Fibroblast of skin of abdomen (primary cell): ENCODE measurements at places on chromosomes 3 and 15.

DNA sequence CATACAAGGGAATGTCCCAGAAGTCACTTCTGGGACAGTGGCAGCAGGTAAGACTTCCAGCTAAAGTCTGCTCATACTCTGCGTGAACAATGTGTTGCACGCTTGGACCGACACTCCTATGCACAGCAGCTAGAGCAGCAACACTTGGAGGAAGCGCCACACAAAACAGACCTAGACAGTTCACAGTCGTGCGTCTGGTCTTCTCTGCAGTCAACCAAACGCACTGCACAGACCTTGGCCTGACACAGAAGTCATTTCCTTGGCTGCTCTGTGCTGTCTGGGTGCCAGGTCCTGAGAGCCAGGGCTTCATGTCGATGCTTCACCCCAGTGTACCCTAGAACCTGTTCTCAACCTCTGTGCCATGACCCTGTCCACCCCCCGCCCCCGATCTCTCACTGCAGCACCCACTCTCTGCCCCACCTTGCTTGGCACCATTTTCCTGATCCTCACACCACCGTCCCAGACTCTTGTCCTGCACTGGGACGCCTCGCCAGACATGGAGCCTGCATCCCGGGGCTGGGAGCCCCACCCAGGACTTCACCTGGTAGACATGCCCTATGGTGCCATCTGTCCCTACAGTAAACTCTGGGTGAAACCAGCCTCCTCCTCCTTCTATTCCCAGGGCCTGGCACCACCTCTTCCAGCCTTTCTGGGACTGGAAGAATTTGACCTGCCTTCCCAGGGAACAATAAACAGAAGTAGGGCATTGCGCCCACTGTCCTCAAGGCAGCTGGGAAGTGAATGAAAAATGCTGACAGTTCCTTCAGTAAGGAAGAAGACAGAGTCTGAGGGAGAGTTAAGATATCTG lies 3.1 kb downstream of the ATP10A start:
- no peak for DNase-seq

GRCh38 chr15:41487802-41488201 lies 5.9 kb upstream of the ITPKA start:
- DNase-seq: peak; percentile 42

DNA sequence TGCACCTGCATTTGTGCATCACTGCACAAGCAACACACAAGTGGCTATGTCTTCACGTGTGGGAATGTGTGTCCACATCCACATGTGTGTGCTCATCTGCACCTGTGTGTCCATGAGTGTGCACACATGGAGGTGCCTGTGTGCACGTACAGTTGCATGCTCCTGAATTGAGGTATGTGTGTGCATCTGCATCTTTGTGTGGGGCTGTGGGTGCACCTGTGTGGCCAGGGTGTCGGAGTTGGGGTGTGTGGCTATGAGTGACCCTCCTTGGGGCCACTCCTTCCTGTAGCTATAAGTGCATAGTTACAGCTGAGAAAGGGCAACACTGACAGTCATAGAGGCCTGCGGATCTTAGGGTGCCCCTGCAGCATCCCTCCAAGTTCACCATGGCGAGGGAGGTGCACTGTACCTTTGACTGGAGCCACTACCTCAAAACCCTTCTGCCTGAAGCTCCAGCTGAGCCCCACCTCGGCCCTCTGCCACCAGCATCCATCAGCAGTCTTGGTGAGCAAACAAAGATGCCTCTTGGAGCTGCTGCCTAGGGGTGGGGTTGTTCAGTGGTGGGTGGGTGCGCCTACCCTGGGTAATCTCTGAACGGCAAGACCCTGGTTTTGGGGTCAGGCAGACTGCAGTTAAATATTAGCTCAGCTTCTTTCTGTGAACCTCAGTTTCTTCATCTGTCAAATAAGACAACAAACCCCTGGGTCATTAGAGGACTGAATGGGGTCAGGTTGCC lies 5.2 kb upstream of the HHATL start:
- no peak for DNase-seq

GRCh38 chr3:85667744-85668143 lies 709.0 kb downstream of the CADM2 start:
- no peak for DNase-seq

- DNase-seq: peak; percentile 63
These were observed 35.1 kb upstream of the ZDHHC23 start for GRCh38 chr3:113912552-113913236.

DNA sequence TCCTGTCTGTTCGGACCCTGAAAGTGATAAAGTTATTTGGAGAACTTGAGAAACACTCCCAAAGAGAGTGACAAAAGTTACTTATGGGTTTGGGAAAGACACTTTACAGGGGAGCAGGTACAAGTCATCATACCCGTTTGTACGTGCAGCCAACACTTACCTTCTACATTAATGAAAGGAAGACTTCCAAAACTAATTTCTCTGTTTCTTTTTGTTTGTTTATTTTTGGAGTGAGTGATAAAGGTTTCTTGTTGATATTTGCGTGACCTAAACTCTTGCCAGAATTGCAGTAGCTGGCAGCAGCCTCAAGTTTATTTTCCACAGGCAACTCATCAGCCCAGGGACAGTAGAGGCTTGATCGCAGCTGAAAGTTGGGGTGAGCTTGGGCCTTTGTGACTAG lies 8.4 kb downstream of the ABHD2 start:
- no peak for DNase-seq

DNA sequence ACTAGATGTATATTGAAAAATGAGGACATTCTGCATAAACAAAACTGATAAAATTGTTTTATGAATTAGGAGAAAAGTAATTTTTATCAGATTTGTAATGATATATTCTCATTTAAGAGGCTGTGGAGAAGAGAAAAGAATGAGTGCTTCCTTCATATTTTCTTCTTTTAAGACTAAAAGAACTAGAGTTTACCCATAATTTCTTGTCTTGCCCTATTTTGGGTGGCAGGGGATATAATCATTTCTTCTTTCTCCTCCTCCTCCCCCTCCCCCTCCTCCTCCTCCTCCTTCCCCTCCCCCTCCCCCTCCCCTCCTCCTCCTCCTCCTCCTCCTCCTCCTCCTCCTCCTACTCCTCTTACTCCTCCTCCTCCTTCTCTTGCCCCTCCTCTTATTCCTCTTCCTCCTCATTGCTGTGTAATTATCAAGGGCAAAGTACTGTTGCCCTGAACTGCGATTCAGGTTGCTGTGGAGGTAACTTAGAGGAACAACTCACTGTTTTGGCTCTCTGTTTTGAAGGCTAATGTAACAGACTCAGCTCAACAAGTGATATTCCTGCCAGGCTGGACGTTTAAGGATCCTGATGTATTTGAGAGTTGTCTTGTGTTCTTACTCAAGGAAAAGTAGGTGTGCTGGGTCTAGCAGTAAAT lies 555.4 kb downstream of the AGBL1 start:
- DNase-seq: no peak

- DNase-seq: peak; percentile 96
These were observed 848.6 kb downstream of the ROBO1 start for GRCh38 chr3:78919021-78919755.

GRCh38 chr15:38075466-38075865 lies 141.0 kb downstream of the TMCO5A start:
- peak; percentile 32 for DNase-seq

DNA sequence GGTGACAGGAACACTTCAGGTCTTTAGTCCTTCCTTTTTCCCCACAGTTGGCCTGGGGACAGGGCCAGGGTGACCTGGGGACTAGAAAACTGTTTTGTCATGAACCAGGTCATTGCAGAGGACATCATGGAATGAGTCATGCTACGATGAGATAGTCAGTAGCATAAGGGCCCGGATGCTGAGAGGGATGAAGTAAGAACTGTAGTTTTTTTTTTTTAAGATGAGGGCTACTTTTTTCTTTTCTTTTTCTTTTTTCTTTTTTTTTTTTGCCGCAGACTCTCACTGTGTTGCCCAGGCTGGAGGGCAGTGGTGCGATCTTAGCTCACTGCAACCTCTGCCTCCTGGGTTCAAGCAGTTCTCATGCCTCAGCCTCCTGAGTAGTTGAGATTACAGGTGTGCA lies 8.0 kb downstream of the MAP2K5 start:
- DNase-seq: no peak

DNA sequence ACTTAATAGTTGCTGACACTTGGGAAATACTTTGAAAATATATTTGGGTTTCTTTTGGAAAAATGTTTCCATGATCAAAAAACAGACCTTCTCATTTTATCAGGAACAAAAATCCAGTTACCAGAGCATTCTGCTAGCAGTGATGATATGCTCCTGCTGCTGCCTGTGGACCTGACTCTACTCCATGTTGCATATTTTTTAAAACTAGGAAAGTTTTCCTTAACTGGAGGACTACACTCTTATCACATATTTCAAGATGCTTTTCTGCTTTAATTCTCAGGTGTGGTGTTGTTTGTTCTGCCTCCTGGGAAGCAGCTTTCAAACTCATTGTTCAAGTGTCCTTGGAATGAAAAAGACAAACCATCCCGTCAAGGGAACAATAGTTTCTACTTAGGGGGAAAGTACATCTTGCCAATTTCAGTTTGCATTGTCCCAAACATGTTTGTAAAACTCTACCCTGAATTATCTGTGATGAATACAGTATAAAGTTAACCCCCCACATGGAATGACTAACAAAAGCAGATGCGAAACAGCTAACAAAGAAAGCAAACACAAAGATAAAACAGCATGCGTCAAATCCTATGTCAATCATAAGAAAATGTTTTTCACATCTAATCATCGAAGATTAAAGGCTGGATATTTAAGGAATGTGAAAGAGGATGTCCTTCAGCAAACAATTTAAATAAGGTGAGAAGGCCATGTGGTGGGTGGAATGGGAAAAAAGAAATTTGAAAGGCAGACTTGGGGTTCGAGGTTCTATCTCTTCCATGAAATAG lies 40.1 kb upstream of the PSMD6 start:
- DNase-seq: peak; percentile 28

DNA sequence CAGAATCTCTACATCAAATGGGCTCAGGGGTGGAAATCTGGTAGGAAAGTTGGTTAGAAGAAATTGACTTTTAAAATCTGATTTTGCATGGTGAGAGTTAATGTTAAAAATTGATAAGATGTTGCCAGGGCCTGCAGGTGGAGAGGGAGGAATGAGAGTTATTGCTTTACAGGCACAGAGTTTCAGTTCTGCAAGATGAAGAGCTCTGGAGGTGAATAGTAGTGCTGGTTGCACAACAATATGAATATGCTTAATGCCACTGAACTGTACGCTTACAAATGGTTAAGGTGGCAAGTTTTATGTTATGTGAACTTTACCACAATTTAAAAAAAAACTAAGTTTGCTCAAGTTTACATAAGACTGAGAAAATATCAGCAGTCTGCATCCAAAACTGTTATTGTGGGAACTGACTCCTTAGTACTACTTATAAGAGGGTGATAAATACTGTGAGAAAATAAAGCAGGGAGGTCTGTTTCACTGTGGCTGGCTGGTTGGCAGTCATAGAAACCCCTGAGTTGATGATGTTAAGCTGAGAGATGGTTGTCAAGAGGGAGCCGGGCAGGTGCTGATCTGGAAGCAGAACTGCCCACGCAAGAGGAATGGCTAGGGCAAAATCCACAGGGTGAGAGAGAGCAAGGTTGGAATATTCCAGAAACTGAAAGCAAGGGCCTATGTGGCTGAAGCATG lies 144.9 kb downstream of the EDEM1 start:
- DNase-seq: no peak

DNA sequence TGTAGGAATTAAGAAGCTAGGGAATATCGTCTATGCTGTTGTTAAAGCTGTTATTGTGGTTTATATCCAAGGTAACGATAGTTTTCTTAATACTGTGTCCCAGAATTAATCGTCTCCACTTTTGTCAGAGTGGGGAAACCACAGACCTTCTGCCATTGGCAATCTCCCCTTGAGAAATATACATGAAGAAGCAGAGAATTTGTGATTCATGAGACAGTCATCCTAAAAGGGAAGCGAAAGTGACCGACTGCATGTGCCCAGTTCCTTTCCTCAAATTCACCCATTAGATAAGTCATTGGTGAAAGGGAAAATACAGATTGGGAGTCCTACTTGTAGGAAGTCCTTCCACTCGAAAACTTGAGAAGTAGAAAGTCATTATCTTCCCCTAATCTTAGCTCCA lies 26.6 kb downstream of the DIPK2A start:
- DNase-seq: peak; percentile 20

- DNase-seq: no peak
These were observed 3.4 kb downstream of the DUOXA2 start for GRCh38 chr15:45117308-45118130.

DNA sequence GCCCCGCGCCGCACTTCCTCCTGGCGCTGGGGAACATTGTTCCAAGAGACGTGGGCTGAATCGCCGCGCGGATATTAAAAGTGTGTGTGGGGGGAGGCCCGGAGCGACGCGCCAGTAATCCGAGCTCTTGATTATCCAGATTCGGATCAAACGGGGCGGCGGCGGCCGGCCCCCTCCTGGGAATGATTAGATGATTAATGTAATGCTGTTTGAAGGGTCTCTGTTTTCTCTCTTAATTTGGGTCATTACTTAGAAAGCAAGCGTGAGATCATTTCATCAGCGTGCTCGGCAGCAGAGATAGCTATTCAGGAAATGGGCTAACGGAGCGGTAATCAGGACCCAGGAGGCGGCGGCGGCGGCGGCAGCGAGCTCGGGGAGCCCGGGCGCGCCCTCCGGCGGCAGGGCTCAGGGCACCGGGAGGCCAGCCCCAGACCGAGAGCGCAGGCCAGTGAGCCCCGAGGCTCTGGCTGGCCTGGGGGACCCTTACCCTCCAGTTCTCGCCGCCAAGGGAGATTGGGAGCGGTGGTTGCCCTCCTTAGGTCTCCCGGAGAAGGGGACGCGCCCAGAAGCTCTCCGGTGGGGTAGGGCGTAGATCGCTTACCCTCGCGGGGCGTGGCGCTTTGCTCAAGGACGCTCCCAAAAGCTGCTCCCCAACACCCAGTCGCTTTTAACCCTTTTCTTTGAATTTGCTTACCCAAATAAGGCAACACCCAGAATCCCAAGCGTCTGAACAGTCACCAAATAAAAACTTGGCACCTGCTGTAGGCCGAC lies 4.5 kb downstream of the FEZF2 start:
- peak; percentile 18 for DNase-seq

- no peak for DNase-seq
These were observed 44.0 kb upstream of the EHHADH start for GRCh38 chr3:185297867-185298266.

DNA sequence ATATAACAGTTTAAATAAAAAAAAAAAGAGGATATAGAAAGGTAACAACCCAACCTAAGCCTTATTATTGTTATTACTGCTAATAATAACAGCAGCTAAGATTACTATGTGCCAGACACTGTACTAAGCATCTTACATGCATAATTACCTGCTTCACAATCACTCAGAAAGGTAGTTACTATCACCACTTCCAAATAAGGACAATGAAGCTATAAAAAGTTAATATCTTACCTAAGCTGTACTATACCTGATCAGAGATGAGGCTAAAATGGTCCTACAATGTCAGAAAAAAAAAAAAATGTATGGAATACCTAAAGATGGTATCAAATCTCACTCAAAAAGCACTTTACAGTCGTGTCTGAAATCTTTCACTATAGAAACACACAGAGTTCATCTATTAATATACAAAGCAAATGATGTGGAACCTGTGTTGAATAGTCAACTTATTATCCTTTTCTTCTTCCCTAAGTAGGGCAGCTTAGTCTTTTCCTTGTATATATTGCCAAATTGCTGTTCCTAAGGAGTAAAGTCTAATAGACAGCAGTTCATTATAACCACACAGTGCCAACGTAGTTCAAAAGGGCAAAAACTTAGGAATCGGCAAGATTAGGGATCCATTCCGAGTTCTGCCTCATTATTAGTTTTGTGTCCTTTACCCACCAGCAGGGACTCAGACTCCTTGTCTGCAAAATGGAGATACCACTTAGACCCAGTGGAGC lies 23.8 kb downstream of the GSK3B start:
- no peak for DNase-seq

- DNase-seq: no peak
These were observed 24.7 kb downstream of the PARP15 start for GRCh38 chr3:122602011-122602710.

- no peak for DNase-seq
These were observed 178.8 kb downstream of the MBNL1 start for GRCh38 chr3:152447511-152447910.

GRCh38 chr3:141227752-141228151 lies 3.9 kb upstream of the PXYLP1 start:
- DNase-seq: peak; percentile 92
